GM18507 (cell line): ENCODE measurements at places on chromosomes 4 and X.

- no peak for DNase-seq
These were observed 423 bp downstream of the RPL39 start for GRCh38 chrX:119790977-119791436.

DNA sequence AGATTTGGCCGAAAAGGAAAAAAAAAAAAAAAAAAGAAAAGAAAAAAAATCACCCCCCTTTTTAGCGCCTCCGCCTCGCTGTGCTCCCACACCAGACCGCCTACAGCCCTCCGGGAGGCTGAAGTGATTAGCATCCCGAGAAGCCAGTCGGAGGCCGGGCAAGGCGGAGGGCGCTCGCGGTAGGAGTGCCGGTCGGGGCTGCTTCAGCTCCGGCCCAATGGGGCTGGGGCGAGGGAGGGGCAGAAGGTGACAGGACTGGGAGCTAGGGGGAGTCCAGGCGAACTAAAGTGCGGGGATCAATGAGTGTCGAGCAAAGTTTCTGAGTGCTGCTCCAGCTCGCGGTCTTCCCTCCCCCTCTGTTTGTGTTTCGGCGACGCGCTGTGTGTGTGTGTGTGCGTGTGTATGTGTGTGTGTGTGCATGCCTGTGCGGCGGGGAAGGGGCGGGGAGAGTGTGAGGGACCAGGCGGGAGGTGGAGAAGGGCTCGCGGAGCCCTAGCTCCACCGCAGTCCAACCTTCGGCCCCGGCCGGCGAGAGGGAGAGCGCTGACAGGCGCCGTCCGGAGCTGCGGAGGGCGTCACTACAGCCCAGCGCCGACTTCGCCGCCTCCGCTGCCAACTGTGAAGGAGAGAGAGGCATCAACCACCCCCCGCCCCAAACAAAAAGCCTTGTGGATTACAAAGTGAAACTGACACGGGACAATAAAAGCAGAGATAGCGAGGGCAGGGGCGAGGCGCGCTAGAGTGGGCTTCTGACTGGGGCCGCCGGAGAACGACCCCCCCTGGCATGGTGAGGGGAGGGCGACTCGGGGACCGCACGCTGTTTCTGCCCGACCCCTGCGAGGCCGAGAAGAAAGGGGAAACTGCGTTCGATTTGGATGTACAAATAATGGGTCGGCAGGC, at the start of gene FAT4:
Gene FAT4, plus strand, starts transcription at position 280 of the 900 bp plus-strand sequence. CDS start 1,457 bp downstream, outside the sequence.
- DNase-seq, result peak; percentile 23

DNA sequence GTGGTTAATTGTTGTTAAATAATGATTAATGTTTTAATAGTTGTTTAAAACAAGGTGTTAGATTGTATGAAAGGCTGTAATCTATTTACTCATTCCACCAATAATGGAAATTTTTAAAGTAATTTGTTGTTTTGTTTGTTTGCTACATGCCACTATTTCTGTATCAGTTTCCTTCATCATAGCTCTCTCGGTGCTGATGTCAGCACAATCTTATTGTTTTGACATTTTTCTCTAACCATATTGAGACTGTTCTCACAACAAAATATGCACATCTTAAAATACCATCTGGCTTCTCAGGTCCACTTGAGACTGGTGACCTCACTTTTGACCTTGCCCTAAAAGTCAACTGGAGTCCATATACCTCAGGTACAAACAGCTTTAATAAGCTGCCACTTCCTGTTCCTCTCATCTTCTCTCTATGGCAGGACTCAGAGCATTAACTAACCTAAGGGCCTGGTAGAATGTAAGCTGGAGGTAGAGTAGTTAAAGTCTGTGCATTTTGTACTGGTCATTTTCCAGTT, 1.0 kb upstream of the GUCY1B1 start:
- no peak for DNase-seq

DNA sequence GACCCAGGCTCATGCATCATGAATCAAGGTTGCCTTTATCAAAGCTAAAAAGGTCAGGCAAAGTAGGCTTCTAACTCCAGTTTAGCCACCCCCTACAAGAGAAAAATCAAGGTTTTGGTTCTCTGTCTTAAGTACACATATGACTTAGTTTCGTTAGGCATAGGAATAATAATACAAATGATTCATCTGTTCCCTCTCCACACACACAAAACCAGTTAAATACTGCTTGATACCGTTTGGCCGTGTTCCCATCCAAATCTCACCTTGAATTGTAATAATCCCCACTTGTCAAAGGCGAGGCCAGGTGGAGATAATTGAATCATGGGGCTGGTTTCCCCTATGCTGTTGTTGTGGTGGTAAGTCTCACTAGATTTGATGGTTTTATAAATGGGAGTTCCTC, 226.2 kb downstream of the HS6ST2 start:
- DNase-seq, result no peak

DNA sequence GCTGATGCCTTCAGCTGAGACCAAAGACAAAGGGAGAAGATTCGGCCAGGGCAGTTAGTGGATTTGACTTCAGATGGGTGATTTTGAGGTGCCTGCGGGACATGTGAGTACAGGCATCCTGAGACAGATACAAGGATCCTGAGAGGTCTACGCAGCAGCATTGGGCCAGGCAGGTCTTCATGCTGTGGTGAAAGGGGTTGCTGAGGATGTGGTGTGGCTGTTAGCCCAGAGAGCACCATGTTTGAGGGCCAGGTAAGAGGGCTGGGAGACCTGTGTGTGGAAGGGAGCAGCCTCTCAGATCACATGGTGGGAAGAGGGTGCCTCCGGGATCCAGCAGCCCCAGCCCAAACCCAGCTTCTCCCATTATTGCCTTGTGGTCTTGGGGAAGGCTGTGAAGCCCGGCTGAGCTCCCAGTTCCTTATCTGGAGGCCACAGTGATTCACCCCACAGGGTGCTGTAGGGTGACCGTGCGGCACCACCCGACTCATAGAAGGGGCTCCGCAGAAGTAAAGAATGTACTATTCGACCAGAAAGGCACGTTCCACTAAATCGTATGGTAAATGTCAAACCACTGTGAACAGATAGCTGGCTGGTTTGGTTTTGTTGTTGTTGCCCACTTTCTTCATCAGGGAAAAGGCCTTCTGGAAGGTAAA, 27.7 kb upstream of the TADA2B start:
- no peak for DNase-seq

DNA sequence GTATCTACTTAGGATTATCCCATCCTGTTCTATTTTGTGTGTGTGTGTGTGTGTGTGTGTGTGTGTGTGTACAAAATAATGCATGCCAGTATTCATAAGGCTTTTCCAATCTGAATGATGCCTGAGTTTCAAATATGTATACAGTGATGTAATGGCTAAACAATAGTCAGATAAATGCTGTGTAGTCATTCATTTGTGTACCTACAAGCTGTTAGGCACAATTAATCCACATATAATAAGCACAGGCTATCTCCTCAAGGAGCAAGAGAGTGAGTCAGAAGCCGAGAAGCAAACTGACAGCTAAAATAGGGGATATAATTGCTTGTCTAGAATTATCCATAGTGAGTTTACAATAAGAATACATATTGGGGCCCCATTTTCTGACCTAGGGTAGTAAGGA, 15.7 kb downstream of the DMD start:
- DNase-seq, result no peak

GRCh38 chr4:21879187-21879586, 69.4 kb downstream of the KCNIP4 start:
- no peak for DNase-seq

GRCh38 chr4:95077864-95078263, 320.1 kb downstream of the BMPR1B start:
- DNase-seq, result no peak

- no peak for DNase-seq
These were observed 237.5 kb downstream of the BCOR start for GRCh38 chrX:39859991-39860861.

DNA sequence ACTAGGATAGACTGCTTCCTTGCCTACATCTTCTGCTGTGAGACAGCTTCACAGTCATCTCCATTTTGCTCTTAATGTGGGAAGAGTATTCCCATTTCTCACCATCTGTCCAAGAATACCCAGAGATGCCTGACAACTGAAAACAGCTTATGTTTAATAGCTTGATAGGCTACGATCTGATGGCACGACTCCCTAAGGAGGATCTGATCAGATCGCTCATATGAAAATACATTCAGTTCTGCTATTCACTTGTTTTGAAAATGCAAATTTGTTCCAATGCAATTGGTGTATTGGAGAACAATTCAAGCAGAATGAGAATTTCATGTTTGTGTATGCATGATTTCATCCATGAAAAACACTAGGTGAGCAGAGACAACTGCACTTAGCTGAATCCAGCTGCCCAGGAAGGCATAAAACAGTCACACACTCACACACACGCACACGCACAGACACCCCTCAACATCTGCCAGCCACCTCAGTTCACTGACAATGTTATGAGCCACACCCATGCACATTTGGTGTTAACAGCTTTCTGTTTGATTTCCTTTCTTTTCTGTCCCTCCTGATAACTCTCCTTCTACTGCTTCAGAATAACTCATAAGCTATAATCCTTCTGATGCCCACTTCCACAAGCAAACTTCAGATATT, 29.6 kb downstream of the TRIML1 start:
- no peak for DNase-seq

DNA sequence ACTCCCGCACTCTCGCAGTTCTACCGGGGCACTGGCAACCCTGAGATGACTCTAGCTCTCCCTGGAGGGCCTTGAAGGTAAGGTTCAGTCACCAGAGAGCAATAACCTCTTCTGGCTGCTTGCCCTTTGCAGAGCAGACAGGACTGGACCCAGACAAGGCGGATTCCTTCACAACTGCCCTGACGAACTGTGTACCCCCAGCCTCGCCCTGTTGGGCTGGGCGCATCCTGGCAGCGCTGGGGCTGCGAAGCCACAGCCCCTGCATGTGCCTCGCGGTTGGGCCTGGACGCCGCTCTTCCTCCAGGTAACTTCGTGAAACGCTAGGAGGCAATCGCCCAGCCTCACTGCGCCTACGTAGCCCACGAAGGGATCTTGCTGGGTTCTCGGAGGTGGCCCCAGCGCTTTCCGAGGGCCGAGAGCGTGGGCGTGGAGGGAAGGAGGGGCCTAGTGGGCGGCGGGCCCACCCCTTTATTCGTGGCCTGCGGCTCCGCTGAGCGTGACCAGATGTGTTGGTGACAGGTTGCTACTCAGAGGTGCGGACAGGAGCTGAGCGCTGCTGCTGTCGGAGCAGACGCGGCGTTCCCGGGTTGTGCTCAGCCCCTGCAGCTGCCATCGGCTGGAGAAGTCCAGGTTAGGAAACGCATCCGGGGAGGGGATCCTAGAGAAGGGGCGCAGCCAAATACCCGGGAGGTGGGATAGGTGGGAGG, 1.9 kb upstream of the MAMLD1 start:
- no peak for DNase-seq

- DNase-seq, result no peak
These were observed 111.4 kb upstream of the KLHL13 start for GRCh38 chrX:118228041-118228440.

GRCh38 chr4:42104521-42104920, 47.9 kb downstream of the BEND4 start:
- DNase-seq, result no peak

GRCh38 chrX:78754917-78755316, 7.4 kb downstream of the LPAR4 start:
- no peak for DNase-seq

DNA sequence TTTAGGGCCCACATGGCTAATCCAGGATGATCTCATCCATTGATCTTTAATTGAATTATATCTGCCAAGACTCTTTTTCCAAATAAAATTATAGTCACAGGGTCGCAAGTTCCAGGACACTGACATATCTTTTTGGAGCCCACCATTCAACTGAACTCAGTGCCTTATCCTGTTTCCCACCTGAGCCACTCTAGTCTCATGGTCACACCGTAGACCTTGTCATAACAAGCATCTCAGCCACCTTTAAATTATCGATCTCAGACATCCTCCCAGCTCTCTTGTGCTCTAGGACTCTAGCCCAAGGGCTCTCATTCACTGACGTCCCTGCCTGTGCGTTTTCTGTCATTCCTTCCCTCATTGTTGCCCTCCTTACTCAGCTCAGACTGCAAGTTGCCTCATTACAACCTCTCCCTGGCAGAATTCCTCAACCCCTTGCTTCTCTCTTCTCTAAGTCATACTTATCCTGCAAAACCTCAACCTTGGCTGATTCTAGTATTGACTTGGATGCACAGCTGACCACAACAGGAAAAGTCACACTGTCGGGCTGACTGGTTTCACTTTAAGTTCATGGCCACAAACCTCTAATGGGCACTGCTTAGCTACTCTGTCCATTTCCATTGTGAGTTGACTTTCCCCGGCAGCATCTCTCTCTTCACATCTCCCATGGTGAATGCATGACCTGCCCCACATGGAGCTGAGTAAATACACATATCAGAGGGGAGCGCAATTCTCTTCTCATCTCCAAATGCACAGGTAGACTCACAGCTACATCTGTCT, 91.0 kb upstream of the TRIM2 start:
- DNase-seq, result no peak

GRCh38 chrX:128653524-128654060, 601.4 kb upstream of the ACTRT1 start:
- no peak for DNase-seq

DNA sequence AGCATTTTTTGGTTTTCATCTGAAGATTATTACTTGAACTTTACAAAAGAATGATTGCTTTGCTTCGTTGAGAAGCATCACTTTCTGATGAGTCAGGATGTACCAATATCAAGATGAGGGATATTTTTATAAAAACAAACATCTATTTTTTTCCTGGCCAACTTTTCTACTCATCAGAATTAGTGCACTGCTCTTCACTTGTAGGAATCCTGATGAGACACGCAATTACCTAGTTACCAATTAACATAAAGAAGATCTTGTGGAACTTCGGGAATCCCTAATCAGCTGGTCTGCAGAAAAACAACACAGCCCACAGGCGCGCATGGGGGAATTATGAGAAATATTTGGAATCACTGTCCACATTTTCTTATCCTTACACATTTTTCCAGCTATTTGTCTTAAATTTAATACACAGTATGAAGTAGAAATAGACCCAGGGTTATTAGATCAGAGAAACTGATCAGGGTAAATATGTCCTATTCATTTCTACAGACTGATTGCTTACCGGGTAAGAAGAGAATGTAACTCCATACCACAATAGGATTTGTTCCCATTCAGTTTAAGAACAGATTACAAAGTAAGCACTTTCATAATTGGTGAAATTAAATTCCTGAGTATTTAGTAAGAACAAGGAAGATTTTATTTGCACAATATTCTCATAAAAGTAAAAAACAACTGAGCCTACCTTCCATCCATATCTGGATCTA, 50.9 kb downstream of the MFAP3L start:
- no peak for DNase-seq

- DNase-seq, result no peak
These were observed 85.3 kb downstream of the GATB start for GRCh38 chr4:151675411-151675971.

GRCh38 chr4:186472948-186473347, 82.4 kb downstream of the MTNR1A start:
- no peak for DNase-seq

DNA sequence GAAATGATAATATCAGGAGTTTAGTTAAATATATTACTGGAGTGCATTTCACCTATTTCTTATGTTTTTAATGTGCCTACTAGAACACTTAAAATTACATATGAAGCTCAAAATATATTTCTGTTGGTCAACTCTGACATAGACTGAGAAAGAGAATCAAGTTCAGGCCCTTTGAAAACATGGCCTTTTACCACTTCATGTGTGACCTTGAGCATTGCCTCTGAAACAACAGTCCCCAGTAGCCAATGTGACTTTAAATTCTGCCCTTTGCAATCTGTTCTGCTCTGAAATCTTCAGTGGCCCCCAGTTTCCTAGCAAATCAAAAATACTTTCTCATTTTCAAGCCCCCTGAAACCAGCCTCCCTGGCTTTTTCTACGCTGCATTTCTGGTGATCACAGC, 50.1 kb upstream of the TBC1D14 start:
- no peak for DNase-seq
